ENCODE measurements at places on chromosomes 11 and 22.

DNA sequence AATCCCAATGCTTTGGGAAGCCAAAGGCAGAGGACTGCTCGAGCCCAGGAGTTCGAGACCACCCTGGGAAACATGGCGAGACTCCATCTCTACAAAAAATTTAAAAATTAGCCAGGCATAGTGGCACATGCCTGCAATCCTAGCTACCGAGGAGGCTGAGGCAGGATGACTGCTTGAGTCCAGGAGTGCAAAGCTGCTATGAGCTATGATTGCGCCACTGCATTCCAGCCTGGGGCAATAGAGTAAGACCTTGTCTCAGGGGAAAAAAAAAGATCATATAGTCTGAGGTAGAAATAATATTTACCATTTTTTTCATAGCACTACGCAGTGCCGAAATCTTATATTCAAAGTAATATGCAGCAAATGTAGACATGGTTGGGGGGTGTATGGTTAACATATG, 47.8 kb downstream of the MRTFA start:
- DNase-seq = no peak

DNA sequence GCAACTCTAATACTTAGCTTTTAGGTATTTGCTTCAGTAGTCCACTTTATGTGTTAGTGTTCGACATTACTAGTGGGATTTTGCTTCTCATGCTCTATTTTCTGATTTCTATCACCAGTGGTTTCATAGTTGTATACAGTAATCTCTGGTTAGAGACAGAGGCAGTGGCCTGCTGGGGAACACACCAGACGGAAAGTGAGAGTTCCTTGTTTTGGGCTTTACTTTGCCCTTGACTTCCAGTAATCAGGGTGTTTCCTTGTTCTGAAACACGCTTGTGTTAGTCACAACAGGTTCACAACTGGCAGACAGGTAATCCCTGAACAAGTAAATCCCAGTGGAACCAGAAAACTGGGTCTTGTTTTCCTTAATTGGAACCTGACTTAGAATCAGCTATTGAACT, 56.0 kb downstream of the PACS1 start:
- no peak for DNase-seq

GRCh38 chr11:44753961-44754645, 27.3 kb downstream of the TSPAN18 start:
- DNase-seq = no peak

- DNase-seq = no peak
Observed at GRCh38 chr22:36457688-36458450, 23.6 kb downstream of the TXN2 start.

GRCh38 chr11:32184041-32184722, 93.3 kb downstream of the RCN1 start:
- no peak for DNase-seq

GRCh38 chr11:130549393-130549999, 101.1 kb downstream of the ADAMTS15 start:
- DNase-seq = no peak

- DNase-seq = no peak
Observed at GRCh38 chr11:17389957-17390649, 1.6 kb upstream of the KCNJ11 start.

GRCh38 chr11:23865341-23865975, 631.4 kb upstream of the LUZP2 start:
- DNase-seq = no peak

DNA sequence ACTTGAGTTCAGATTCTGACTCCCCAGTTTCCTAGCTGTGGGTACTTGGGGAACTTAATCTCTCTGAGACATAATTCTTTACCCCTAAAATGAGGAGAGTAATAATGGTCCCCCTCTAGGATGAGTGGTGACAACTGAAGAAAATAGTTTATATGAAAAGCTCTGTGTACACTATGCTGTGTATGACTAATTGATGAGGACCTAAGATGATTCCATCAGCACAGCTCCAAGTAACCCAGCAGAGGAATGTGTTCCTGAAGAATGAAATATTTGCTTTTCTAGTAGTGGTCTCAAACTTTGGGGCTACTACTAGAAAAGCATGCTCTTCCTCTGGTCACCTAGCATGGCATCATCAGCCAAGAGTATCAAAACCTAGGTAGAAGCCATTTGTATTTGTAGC, 217.3 kb upstream of the NARS2 start:
- DNase-seq = no peak

GRCh38 chr11:121119440-121119839, 18.4 kb downstream of the TECTA start:
- no peak for DNase-seq

GRCh38 chr22:20498913-20499312, 3.3 kb upstream of the KLHL22 start:
- DNase-seq = no peak
